Skeletal muscle tissue (tissue), 5 donors: ENCODE measurements at places on chromosomes 16 and 17. TPM values are rescaled to one million over a fixed set of nuclear protein-coding genes. Genes with fewer than 3 reads are reported as not detected.

The SUPT6H gene
- 36.5 TPM for total RNA-seq

The C17orf113 gene
- total RNA-seq = 1.6 TPM

The CDRT4 gene
- 1.6 TPM for total RNA-seq

The MOSMO gene
- total RNA-seq = 14.1 TPM

The CBFA2T3 gene
- 2.1 TPM for total RNA-seq

The AMDHD2 gene
- total RNA-seq = 7.3 TPM

The SLFN12L gene
- 0.52 TPM for total RNA-seq

The CDH5 gene
- 42.8 TPM for total RNA-seq

The ASPSCR1 gene
- 18.8 TPM for total RNA-seq

The AGRP gene
- not detected for total RNA-seq

The IRX6 gene
- not detected for total RNA-seq

The COL1A1 gene
- 3,450 TPM for total RNA-seq

The AOC3 gene
- total RNA-seq = 16.2 TPM

The ENPP7 gene
- not detected for total RNA-seq

The ADAP2 gene
- total RNA-seq = 9.4 TPM

The CD300LB gene
- total RNA-seq = not detected

The YBX2 gene
- 0.52 TPM for total RNA-seq

The CRYBA1 gene
- total RNA-seq = not detected

The PIK3R5 gene
- total RNA-seq = 2.1 TPM

The CDH11 gene
- total RNA-seq = 80.9 TPM

The TAT gene
- total RNA-seq = not detected
